ENCODE measurements at places on chromosomes 12 and 14.
A peak's percentile ranks its signal among the peaks of the same experiment; 100 is the strongest.

- peak; percentile 52 for DNase-seq
Measured at GRCh38 chr12:61991661-61992060, 268.5 kb upstream of the USP15 start.

DNA sequence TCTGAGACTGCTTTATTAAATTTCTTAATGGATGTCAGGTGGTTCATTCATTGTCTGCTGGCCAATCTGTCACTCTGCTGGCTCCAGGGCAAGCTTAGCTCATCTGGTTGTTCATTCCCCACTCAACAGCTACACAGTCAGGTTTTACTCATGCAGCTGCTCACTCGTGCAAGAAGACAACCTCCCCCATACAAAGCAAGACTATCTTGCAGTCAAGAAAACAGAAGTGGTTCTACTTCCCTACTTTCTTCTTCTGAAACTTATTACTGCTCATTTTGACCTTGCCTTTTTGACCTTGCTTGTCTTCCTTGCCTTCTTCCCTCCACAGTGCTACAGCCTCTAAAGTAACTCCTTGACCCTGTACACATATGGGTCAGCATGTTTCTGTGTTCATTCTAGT lies 277.9 kb downstream of the SSPN start:
- peak; percentile 74 for DNase-seq

GRCh38 chr12:120229487-120230325 lies 28.8 kb upstream of the RPLP0 start:
- DNase-seq: no peak

DNA sequence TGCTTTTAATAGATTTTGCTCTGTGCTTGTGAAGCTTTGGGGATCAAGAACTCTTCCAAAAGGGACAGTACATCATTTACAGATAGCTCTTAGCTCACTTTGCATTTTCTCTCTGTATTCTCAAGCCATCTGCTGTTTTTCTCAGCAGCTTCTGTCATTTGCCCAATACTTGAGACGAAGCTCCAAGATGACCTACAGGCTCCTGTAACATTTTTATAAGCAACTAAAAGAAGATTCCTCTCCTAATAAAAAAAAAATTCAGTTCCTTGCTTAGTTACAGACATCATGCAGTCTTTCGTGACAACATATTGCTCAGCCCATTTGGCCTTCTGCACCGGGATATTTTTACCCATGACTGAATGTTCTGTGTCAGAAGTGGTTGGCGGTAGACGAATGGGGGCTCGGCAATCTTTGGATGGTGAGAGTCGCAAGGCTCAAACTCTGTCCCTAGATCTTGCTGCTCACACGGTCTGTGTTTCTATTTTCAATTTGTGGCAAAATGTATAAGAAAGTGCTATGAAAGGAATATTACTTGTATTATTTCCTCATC lies 215.6 kb downstream of the FSCB start:
- DNase-seq: no peak

GRCh38 chr12:129520739-129521138 lies 383.1 kb downstream of the TMEM132D start:
- DNase-seq: no peak

DNA sequence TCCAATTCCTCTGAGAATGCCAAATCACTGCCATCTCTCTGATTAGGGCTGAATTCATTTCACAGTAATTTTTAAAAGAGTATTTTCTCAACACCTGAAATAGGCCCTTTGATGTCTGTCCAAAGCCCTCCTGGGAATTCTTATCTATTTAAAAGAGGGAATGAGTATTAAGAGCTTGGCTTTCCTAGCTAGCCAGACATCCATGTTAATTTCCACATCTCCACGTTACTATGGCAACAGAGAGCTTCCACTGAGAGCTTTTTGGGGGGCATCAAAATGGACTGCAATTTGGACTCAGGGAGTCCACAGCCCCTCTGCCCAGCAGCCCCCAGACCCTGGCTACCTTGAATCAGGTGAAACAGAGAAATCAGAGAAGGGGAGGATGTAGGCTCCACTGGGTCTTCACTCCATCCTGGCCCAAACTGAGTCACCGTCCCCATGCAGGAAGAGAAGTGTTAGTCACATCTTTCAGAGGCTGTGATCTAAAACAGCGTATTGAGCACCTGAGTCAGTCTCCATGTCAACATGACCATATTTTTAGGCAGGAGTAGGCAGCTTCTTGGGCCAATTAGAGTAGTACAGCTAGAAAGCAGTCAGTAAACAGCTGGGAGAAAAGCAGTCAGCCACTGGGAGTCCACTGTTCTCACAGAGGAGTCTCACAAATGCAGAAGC lies 7.0 kb upstream of the FICD start:
- DNase-seq: no peak

DNA sequence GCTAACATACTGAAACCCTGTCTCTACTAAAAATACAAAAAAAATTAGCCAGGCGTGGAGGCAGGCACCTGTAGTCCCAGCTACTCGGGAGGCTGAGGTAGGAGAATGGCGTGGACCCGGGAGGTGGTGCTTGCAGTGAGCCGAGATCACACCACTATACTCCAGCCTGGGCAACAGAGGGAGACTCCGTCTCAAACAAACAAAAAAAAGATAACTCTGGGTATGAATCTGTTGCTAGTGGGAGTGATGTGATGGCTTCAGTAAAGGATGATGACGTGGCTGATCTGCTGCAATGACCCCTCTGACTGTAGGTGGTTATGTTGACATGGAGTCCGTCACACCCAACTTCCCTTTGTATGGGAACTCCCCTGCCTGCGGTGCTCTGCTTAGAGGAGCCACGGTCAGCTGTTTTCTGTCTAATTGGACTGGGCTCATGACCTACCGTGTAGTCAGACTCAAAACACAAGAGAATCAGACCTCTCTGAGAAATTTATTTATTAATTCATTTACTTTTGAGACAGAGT lies 59.1 kb upstream of the MED13L start:
- DNase-seq: peak; percentile 48

DNA sequence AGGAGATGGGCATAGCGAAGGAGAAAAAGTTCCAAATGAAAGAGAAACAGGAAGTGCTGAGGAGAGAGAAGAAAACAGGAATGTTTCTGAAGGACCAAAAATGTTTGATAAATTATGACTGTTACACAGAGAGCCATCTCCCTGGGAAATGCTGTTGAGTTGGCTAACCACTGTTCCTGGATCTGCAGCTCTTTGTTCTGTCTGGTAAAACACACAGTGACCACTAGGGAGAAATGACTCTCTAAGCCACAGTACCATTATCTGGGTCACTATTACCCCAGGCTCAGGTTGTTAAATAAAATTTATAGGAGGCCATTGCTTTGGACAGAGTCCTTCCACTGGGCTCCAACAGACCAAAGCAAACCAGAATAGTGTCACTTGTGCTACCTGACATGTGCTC lies 219.3 kb downstream of the CRADD start:
- peak; percentile 37 for DNase-seq

DNA sequence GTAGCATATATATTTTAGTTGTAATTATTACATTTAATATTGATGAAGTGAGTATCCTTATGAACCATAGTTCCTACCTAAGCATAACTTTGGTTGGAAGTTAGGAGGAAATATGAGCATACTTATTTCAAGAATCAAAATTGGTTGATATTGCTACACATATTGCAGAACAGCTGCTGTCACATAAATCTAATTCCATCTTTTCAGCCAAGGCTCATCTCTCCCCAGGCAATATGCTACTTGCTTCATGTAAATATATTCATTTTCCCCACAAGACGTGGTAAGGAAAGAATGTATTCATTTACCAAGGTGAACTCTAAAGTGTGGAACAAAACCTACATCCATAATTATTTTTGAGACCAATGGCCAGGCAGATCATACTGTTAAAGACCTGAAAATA lies 62.5 kb upstream of the HIF1A start:
- DNase-seq: no peak

- DNase-seq: no peak
Measured at GRCh38 chr14:59687663-59688062, 111.1 kb upstream of the CCDC175 start.

DNA sequence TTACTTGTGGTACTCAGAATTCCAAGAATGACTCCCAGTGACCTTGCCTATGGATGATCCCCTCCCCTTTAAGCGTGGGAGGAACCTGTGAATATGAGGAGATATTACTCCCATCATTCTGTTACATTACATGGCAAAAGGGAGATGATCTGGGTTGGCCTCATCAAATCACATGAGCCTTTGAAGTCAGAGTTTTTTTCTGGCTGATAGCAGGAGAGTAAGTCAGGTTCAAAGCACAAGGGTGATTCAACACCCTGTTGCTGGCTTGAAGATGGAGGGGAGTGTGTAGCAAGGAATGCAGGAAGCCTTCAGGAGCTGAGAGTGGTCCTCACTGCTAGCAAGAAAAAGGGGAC lies 9.1 kb upstream of the MDM2 start:
- DNase-seq: no peak

- no peak for DNase-seq
Measured at GRCh38 chr12:111823891-111824290, 18.1 kb upstream of the MAPKAPK5 start.

- no peak for DNase-seq
Measured at GRCh38 chr12:49539406-49540228, 787 bp downstream of the KCNH3 start.

GRCh38 chr12:1911598-1912575 lies 6.6 kb downstream of the CACNA2D4 start:
- no peak for DNase-seq

DNA sequence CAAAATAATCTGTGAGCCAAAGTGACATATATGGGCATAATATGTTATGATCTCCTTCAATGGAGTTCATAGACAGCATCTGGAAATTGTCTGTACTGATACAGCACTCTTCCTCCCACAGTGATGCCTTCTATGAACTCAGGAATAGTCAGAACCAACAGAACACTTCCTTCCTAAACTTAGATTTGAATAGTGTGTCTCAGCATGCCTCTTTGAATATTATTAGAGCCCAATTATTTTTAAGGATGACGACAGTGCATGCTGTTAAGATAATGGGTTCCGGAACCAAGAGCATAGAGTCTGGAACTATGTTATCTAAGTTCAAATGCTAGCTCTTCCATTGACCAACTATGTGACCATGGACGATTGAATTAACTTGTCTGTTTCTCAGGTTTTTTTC lies 386.6 kb upstream of the PRICKLE1 start:
- DNase-seq: no peak

GRCh38 chr12:119406308-119406707 lies 71.8 kb downstream of the CCDC60 start:
- DNase-seq: no peak

DNA sequence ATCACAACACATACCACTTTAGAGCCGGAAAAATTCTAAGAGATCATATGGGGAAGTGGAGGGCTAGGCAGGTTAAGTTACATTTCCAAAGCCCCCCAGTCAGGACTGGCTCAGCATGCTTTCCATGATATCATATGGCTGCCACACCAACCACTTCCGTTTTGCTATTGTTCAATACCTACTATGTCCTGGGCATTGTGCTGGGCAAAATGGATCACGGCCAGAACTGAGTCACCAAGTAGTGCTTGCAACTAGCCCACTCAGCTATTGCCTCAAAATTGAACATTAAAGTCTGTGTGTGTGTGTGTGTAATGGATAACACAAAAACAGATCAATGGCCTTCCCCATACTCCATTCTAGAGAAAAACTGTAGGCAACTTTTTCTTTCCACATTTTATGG lies 22.7 kb downstream of the WIF1 start:
- DNase-seq: no peak

DNA sequence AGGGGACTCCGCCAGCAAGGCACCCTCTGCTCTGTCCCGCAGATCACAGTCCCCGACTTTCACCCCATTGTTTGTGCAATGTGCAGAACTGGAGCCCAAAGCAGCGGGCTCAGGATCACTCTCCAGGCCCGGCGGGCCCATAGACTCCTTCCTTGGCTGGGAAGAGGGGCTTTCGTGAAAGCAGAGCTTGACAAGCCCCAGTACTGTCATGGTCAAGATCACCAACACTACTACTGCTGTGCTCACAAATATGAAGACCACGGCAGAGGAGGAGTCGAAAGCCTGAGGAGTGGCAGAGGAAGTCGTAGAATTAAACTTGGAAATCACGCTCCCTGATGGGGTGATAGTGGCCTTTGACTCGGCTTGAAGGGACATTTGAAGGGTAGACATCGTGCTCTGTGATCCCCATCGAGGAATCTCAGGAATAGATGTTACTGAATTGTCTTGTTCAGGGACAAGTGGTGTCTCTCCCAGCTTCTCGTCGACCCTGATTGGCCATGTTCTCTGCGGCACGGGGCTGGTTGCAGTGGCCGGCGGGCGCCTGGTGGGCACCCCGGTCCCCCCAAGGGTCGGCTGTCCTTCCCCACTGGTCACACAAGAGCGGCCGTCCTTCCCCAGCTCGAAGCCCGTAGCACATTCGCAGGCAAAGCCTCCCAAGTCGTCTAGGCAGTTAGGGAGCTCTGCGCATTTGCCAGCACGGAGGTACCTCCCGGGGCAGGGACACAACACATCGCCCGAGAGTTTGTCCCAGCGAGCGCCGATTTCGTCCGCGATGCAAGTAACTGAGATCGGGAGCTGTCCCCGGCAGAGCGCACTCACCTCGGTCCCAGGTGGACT lies 1.1 kb downstream of the CLEC14A start:
- peak; percentile 10 for DNase-seq

GRCh38 chr12:65637774-65638173 lies 186.5 kb upstream of the HMGA2 start:
- DNase-seq: no peak

DNA sequence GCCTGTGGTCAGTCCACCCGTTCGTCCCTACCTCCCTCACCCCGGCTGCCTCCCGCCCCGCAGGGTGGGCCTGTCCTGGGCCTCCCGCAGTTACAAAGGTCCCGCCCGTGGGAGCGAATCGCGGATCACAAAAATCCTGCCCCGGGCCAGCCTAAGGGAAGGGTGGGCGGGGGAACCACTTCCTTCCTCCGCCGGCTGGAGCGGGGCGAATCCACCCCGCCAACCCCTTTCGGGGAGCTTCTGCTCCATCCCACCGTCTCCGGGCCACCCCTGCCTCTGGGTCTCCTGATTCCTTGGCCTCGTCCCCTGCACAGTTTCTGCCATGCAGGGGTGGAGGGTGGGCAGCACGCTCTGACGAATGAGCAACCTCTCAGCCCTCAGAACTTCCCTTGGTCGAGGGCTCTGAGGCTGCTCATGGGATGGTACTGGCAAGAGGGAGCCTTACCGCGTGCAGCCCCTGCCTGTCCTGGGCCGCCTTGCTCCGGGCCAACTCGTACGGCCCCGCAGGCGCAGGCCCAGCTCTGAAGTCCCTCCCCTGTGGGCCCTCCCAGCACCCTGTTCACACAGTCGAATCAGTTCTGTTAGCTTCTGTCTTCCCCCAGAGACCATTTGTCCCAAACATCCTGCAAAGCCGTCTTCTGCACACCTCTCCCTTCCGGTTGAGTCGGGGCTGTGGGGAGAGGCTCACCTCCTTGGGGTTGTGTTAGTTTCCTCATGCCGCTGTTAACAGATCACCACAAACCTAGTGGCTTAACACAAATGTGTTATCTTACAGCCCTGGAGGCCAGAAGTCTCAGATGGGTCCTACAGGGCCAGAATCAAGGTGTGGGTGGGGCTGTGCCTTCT lies 589 bp upstream of the HVCN1 start:
- DNase-seq: peak; percentile 70
